ENCODE measurements at places on chromosomes 3 and 15.

DNA sequence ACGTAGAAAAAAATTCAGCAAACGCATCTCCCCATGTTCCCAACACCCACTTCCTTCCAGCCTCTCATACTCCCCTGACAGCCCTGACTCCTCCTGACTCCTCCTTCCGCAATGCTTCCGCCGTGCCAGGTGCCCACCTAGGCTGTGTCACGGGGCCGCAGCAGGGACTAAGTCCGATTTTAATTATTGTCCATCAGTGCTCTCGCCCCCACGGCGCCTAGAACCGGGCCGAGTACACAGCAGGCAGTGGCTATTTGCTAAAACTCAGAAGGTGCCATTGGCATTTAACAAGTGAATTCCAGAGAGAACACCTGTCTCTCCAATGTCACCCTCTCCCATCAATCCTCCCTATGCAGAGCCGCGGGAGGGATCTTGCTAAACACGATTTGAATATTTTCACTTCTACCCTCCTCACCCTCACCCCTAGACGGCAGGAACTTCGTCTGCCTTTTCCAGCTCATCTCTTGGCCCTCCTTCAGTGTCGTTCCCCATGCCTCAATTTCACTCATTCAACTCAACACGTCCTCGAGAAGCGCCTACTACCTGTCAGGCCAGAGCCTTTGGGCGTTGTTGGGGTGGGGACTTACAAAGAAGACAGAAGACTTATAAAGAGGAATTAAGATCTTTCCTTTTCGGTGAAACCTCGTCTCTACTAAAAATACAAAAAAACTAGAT is 11.5 kb upstream of the SHF start:
- DNase-seq = peak; percentile 22

- DNase-seq = no peak
Measured at GRCh38 chr3:111944372-111944771, 34.5 kb upstream of the ABHD10 start.

DNA sequence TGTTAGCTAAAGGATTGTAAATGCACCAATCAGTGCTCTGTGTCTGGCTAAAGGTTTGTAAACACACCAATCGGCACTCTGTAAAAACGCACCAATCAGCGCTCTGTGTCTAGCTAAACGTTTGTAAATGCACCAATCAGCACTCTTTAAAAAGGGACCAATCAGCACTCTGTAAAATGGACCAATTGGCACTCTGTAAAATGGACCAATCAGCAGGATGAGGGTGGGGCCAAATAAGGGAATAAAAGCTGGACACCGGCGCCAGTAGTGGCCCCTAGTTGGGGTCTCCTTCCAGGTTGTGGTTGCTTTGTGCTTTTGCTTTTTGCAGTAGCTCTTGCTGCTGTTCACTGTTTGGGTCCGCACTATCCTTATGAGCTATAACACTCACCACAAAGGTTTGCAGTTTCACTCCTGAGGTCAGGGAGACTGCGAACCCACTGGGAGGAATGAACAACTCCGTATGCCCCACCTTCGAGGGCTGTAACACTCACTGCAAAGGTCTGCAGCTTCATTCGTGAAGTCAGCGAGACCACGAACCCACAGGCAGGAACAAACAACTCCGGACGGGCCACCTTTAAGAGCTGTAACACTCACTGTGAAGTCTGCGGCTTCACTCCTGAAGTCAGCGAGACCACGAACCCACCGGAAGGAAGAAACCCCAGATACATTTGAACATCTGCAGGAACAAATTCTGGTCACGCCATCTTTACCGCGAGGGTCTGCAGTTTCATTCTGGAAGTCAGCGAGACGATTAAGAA is 1.1 kb upstream of the SUCLG2 start:
- DNase-seq = peak; percentile 59

DNA sequence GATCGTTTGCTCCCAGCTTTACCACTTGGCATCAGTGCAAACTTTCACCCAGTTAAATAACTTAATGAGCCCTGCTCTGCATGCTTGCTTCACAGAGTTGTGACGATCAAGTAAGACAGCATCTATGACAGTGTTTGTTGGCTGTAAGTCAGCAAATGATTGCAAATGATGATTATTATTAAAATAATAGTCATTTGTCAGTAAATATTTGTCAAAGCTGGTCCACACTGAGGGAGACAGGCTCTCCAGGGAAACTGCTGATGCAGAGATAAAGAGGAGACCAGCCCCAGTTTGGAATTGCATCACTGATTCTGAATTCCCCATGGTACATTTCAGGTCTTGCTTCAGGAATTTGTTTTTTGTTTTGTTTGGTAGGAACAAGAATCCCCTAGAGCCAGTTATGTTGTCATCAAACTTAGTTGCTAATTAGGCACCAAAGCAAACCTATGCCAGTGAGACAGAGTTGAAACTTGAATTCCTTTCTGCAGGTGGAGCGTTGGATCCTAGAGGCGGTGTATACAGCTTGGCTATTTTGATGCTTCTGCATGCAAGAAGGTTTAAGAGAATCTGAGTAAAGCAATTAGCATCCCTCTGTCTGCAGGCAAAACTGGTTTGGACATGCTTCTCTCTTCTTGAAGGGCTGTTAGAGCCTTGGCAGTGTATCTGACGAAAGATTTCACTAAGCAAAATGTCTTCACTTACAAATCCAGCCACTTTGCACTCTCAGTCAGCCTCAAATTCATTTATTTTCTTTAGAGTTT is 338.6 kb upstream of the TPRG1 start:
- no peak for DNase-seq

GRCh38 chr15:93324186-93324975 is 235.4 kb upstream of the RGMA start:
- DNase-seq = no peak
